ENCODE measurements at places on chromosomes 6 and 20.

DNA sequence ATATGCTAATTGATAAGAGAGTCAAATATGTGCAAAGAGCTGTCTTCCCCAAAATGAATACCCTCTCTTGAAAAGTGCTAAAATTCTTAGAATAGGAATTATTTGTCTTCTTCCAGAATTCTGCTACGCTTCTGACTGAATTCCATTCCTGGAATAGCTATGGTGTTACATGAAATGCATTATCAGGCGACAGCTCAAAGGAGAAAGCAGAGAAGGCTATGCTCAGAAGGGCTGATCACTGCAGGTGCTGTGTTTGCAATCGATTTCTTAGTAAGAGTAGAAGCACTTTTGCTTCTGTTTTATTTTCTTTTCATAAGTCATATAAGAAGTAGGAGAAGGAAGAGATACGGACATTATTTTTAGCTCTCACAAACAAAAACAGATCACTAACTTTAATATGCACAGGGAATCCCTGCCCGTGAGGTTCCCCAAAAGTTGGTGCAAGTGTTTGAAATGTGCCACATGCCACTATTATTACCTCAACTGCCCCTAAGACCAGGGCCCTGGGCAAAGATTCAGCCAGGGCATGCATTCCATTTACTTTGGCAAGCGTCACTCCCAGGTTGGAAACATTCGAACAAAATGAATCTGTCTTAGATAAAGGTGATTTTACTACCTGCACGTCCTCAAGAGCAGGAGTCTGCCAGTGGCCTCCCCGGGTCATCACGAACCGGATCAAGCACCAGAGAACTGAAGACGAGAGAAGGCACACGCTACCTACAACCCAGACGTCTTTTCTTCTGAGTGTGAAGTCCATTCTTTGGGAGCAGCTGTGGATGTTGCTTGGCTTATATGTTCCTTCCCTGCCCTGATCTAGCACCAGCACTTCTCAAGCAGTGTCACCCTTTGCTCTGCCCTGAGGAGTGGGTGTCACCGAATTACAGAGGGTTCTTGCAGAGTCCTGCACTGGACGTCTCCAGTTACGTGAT is 7.2 kb downstream of the MYLK4 start:
- no peak for DNase-seq

- DNase-seq, result no peak
These were observed 15.2 kb downstream of the PGBD1 start for GRCh38 chr6:28296520-28297060.

GRCh38 chr6:113923526-113923925 is 47.4 kb downstream of the HDAC2 start:
- DNase-seq, result no peak

DNA sequence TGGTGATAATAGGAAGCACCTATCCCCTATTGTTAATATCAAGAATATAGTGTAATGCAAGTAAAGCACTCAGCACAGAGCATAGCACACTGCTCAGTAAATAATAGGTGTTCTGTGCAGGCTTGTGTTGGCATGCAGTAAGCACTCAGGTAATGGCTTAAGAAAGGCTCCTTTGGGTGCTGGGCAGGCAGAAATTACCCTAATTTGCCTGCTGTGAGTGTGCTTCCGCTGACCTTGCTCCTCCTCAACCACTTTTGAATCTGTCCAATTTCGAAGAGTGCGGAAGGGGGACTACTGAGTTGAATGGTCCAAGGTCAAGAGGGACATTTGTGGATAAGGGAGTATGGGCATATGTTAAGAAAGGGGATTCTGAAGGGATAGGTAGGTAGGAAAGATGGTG is 15.4 kb downstream of the SRSF3 start:
- DNase-seq, result no peak

GRCh38 chr6:45049188-45049843 is 278.8 kb upstream of the RUNX2 start:
- DNase-seq, result no peak

DNA sequence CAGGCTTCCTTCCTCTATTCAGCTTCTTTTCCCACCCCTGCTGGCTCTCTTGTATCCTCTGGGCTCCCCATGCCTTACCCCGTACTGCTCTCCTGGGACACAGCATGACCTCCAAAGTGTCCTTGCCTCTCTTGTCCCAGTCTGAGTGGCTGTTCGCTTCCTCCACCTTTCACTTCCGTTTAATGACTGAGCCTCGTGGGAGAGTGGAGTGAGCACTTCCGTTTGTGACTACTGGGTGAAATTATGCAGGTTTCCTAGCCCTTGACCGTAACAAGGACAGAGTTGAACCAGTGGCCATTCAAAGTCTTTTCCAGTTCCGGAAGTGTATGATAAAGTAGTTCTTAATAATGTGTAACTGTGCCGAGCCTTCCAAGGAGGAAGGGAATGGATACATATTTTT is 109.2 kb downstream of the ARID1B start:
- no peak for DNase-seq

- no peak for DNase-seq
These were observed at the start of gene RNF182 for GRCh38 chr6:13924949-13925881. RNF182 (plus strand) TSS chr6:13924952; CDS start chr6:13977120, 52,168 bp downstream.

- no peak for DNase-seq
These were observed 75.1 kb downstream of the MYO6 start for GRCh38 chr6:75824160-75824559.

DNA sequence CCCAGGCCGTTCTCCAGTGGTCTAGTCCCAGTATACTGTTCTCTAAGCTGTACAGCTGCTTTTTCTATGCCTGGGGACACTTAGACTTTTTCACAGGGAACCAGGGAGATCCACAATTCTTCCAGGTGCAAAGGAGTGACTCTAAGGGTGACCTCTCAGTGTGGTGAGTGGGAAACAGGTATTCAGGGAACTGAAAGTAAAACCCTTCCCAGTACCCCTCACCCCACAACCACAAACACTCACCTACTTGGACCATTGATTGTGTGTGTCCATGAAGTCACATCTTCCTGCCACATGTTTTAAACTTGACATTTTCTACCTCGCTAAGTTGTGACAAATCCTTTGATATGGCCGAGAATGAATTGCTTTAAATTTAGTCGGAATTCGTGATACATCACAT is 183.6 kb downstream of the CLIC5 start:
- no peak for DNase-seq

- no peak for DNase-seq
These were observed 28.6 kb downstream of the MAPK14 start for GRCh38 chr6:36056178-36056577.

GRCh38 chr6:110039981-110040383 is 61.9 kb downstream of the GPR6 start:
- DNase-seq, result peak; percentile 5

- DNase-seq, result no peak
These were observed 4.8 kb upstream of the SRSF12 start for GRCh38 chr6:89122625-89123024.

DNA sequence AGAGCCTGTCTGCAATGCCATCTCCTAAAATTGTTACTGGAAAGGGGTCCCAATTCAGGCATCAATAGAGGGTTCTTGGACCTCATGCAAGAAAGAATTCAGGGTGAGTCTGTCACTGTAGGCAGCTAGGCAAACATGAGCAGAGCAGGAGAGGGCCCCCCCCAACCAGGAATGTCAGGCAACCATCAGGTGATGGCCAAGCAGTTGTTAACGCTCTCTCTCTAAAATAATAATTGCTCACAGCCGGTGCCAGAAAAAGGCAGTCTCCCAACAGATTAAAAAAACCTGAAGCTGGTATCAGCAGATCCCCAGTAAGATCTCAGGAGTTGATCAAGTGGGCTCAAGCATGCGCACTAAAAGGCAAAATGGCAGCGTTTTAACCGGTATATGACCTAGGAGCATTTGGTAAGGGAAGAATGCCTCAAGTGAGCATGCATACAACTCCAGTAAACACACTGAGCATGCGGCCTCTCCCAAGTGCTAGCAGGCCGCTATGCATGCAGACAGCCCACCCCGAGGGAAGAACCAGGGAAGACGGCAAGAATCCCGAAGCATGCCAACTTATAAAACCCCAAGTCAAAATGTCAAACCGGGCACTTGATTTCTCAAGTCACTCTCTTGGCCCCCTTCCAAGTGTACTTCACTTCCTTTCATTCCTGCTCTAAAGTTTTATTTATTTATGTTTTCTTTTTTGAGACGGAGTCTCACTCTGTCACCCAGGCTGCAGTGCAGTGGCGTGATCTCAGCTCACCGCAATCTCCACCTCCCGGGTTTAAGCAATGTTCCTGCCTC is 44.0 kb upstream of the RNGTT start:
- no peak for DNase-seq

DNA sequence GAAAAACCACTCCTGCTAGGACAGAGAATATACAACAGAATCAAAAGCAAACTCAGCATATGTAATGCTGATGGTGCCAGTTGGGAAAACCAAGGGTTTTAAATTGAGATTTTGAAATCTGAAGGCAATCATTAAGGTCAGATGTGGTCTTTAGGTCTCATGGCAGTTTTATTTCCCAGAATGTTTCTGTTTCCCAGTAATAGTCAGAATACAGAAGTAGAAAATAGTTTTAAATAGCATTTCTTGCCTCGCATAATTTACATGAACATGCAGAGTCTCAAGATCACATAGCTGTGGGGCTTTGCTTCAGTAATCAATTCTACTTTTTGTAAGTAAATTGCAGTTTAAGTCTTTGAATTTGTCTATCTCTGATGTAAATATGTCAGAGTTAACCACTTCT is 58.1 kb downstream of the RNF144B start:
- no peak for DNase-seq

GRCh38 chr20:19274412-19275015 is 62.1 kb downstream of the SLC24A3 start:
- DNase-seq, result no peak

- DNase-seq, result no peak
These were observed 33.2 kb upstream of the VEGFA start for GRCh38 chr6:43736844-43737243.

GRCh38 chr20:63272105-63273058 is at the start of gene ARFGAP1:
ARFGAP1 (plus strand) TSS chr20:63272813; CDS start chr20:63275581, 2,768 bp downstream.
- peak; percentile 82 for DNase-seq

DNA sequence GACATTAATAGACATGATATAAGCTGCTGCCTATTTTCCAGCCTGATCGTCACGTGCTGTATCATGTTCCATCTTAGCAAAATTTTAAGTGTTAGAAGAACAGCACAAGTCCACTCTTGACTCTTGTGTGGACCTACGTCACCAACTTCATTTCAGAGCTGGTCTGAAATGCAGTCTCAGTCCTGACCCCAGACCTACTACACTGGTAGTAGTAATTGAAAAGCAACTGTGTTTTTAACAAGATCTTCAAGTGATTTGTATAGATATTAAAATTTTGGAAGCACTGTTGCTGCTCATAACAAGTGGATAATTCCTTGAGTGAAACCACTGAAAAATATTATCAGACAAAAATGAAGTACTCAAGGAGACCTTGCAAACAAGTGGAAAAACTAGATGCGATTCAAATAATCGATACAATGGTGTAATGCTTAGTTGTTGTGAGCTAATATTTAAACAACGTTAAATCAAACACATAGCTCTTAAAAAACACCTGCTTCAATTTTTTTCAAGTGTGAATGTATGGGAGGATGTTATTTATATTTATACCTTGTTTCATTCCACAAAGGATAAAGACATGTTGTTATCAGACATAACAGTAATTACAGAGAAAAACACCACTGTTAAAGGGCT is 110.9 kb upstream of the JAG1 start:
- no peak for DNase-seq

DNA sequence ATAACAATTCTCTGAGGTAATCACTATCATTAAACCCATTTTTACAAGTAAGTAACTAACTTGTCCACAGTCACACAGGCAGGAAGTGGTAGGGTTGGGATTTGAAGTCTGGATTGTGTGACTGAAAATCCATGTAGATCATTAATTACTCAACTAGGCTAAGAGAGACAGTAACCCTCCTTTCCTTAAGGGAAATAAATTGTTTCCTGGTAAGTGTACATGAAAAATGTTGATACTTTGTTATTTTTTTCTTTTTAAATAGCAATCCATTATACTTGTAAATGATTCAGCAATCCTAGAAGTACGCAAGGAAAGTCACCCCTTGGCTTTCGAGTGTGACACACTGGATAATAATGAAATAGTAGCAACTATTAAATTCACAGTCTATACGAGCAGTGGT is 11.6 kb downstream of the SPACA1 start:
- no peak for DNase-seq

DNA sequence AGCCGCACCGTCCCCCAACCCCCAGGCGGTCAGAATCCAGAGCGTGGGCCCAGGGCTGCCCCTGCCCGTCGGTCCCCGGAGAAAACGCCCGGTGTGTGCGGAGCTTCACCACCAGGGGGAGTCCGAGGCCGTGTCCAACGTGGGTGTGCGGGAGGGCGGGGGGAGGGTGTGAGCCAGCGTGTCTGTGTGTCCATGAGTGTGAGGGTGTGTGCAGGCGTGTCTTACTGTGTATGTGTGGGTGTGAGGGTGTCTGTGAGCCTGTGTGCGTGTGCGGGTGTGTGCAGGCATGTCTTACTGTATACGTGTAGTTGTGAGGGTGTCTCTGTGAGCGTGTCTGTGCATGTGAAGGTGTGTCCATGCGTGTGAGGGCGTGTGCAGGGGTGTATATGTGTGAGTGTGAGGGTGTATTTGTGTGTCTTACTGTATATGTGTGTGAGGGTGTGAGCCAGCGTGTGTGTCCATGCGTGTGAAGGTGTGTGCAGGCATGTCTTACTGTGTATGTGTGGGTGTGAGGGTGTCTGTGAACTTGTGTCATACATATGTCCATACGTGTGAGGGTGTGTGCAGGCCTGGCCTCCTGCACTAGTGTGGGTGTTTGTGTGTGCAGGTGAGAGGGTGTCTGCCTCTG is 24.6 kb upstream of the GATA5 start:
- DNase-seq, result peak; percentile 66

- DNase-seq, result no peak
These were observed 45.4 kb downstream of the KCNB1 start for GRCh38 chr20:49437057-49437456.

Data from effector memory CD4-positive, alpha-beta T cell (primary cell).